T-cell (primary cell): ENCODE measurements at places on chromosomes 12 and 14.

DNA sequence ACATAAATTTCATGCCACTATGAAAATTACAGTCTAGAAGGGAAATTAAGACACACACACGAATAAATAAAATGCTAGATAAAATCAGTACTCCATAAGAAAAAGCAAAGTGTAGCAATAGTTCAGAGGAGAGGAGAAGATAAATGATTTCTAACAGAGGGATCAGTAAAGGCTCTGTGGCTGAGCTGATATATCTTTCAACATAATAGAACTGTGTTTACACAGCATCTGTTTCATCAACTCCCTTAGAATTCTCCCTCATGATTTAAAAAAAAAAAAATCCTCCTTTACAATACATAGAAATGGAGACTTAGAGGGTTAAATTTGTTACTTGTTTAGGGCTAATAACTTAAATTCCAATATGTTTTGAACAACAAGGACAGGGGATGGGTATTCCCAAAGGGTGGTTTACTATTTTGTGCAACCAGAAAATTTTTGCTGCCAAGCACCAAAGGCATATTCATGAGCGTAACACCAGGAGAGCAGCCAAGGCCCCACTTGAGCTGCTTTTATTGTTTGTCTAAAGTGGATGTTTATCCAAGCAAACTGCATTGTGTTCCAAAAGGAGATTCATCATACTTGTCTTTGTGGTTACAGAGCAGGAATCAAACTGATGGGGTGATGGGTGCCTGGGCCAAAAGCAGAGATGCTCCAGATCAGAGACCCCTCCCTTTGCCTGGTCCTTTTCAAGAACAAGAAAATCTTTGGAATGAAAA is 162.7 kb downstream of the BMP4 start:
- DNase-seq: no peak

- no peak for DNase-seq
Measured at GRCh38 chr14:97408937-97409815, 612.0 kb downstream of the VRK1 start.

- no peak for DNase-seq
Measured at GRCh38 chr14:71438684-71439083, 493.5 kb upstream of the RGS6 start.

- peak; percentile 0 for DNase-seq
Measured at GRCh38 chr14:25042362-25043299, 7.3 kb downstream of the STXBP6 start.

DNA sequence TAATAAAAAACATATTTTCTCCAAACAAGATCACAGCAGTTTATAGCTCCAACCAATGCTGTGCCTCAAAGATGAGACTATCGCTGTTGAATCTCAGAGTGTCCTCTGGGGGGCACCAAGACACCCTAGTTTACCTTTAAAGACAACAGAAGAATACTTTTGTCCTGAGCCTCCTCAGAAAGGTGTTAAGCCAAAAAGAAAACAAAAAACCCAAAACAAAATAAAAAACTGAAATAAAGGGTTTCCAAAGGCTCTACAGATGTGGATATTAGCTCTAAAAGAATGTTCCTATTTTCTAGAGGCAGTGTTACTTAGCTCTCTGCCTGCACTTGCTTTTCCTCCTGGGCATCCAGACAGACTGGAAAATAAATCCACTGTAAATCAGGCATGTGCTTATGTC is 86.9 kb upstream of the TTC7B start:
- peak; percentile 77 for DNase-seq

- no peak for DNase-seq
Measured at GRCh38 chr14:54420478-54421142, 20.6 kb downstream of the CNIH1 start.

DNA sequence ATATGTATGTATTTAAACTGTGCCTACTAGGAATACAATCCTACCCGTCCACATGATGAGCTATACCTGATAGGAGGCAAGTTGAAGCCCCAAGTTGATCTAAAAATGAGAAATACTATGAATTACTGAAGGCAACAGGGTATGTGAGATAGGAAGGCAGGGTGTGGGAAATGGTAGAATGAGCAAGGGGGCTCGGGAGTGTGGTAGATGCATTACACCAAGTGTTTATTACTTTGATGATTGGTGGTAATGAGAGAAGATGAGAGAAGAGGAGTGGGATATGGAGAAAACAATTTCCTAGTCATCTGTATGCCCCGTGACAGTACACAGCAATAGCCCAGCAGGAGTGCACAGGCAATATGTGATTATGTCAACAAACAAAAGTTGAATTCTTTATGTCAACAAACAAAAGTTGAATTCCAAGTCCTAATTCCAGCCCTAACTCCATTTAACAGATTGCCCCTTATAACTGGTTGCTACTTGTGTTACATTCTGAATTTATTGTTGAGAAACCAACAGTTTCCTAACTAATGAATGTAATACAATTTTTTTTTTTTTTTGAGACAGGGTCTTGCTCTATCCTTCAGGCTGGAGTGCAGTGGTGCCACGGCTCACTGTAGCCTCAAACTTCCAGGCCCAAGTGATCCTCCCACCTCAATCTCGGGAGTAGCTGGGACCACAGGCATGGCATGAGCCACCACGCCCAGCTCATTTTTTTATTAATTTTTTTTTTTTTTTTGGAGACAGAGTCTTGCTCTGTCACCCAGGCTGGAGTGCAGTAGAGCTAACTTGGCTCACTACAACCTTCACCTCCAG is 2.5 kb downstream of the LPCAT3 start:
- DNase-seq: no peak

DNA sequence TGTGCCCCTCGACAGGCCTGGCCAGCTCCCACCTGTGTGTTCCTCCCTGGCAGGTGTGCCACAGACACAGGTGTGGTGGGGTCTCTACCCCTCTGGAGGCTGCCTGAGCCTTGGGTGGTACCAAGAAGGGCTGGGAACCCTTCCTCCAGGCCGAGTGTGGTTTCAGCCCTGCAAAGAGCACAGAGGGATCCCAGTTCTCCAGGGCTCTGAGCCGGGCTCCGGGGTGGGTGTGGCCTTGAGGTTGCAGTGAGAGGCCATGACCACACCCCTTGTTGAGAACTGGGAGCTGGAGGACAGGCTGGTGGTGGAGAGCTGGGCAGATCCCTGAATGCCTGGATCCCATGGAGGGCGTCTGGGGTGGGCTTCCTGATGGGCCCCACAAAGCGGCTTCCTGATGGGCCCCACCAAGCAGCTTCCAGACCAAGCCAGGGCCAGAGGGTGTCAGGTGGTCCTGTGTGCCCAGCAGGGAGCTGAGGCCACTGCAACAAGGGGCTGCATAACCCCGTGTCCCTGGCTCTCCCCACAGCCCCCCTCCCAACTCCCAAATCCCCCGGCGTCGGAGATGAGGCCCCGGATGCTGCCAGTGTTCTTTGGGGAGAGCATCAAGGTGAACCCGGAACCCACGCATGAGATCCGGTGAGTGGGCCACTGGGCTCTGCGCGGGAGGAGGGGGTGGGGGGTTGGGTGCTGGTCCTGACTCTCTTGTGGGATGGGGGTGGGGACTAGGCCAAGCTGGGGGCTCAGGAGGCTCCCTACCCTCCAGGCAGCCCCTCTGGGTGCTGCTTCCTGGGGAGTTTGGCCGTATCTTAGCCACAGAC is 16.6 kb downstream of the RFLNA start:
- no peak for DNase-seq

DNA sequence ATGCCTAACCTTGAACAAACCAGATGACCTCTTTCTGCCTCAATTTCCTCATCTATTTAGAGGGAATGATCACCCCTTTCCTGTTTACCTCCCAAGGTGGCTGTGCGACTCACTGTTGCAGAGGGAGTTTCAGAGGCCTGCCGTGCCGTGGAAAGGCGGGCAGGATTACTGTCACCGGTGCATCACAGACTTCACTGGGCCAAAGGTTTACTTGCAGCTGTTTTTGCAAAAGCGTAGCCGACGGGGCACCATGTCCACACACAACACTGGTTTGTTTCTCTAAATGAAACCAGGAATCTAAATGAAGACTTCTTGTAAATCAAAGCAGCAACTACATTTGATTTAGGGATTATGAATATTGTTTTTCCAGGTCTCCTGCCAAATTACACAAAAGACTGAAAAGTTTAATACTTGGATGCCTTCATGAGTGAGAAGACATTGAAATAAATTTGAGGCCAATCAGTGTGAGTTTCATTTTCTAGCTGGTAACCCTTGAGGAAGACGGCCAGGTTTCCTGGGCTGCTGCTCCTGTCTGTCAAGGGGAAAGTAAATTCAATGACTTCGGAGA is 696.1 kb upstream of the TMEM132C start:
- DNase-seq: no peak
